Naive B cell (primary cell): ENCODE measurements at places on chromosomes 4 and X. TPM values are rescaled to one million over a fixed set of nuclear protein-coding genes. Genes with fewer than 3 reads are reported as not detected.

GRCh38 chr4:42630908-42631307 lies 26.0 kb downstream of the ATP8A1 start:
- H3K27ac ChIP-seq = no peak overlapping the region
- H3K36me3 ChIP-seq = no peaks in the 10 kb centered on the region
- no peak overlapping the region for H3K4me3 ChIP-seq
- peaks cover 58% of the 10 kb centered on the region for H3K4me1 ChIP-seq
- no peaks in the 10 kb centered on the region for H3K27me3 ChIP-seq

GRCh38 chrX:12149670-12150407 lies 11.6 kb downstream of the FRMPD4 start:
- no peak overlapping the region for H3K4me3 ChIP-seq
- no peak for DNase-seq
- no peaks in the 10 kb centered on the region for H3K4me1 ChIP-seq

- H3K36me3 ChIP-seq = no peaks in the 10 kb centered on the region
- no peaks in the 10 kb centered on the region for H3K4me1 ChIP-seq
- no peak overlapping the region for H3K27ac ChIP-seq
- no peak for DNase-seq
- no peaks in the 10 kb centered on the region for H3K27me3 ChIP-seq
- no peak overlapping the region for H3K4me3 ChIP-seq
Measured at GRCh38 chrX:110327336-110327735, 9.5 kb upstream of the AMMECR1 start.

GRCh38 chr4:82104578-82104977 lies 269.2 kb downstream of the HNRNPD start:
- no peak overlapping the region for H3K27ac ChIP-seq
- peaks cover 9% of the 10 kb centered on the region for H3K27me3 ChIP-seq
- no peaks in the 10 kb centered on the region for H3K4me1 ChIP-seq

GRCh38 chr4:141573678-141574077 lies 62.7 kb upstream of the IL15 start:
- no peaks in the 10 kb centered on the region for H3K4me1 ChIP-seq
- H3K27me3 ChIP-seq = no peaks in the 10 kb centered on the region
- DNase-seq = no peak
- no peak overlapping the region for H3K27ac ChIP-seq
- H3K4me3 ChIP-seq = no peak overlapping the region

DNA sequence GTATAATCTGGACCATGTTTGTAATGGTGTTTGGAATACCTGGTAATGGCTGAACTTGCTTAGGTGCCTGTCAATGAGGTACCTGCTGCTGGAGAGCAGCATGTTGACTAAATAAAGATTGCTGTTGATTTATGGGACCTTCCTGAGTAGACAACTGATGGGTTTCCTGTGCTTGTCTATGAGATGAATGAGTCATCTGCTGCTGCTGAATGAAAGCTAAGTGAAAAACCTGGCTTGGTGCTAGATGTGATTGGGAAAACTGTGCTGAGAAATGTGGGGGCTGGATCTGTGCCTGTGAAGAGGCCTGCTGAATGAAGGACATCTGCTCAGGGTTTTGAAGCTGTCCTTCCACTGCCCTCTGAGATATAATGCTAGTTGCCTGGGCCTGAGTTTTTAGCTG lies 69.6 kb downstream of the WNK3 start:
- no peaks in the 10 kb centered on the region for H3K4me1 ChIP-seq
- no peaks in the 10 kb centered on the region for H3K27me3 ChIP-seq
- no peak overlapping the region for H3K4me3 ChIP-seq
- H3K27ac ChIP-seq = no peak overlapping the region
- H3K36me3 ChIP-seq = no peaks in the 10 kb centered on the region

DNA sequence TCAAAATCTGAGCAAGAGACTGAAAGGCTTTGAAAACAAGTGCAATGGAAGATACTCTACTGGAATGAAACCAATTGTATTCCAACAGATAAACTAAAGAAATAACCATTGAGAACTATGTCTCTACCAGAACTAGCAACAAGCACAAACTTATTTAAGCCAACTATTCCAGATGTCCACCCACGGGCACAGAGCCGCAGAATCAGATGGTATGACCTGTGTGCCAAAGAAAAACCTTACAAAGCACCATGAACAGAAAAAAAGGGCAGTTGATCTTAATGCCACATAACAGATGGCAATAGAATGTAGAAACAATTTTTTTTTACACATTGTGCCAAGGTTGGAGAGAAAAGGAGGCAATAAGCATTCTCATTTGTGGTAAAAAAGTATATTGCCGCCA lies 269.3 kb upstream of the ADGRL3 start:
- no peak for DNase-seq
- H3K27me3 ChIP-seq = no peaks in the 10 kb centered on the region
- H3K4me3 ChIP-seq = no peak overlapping the region
- no peaks in the 10 kb centered on the region for H3K4me1 ChIP-seq
- no peak overlapping the region for H3K27ac ChIP-seq
- no peaks in the 10 kb centered on the region for H3K36me3 ChIP-seq

DNA sequence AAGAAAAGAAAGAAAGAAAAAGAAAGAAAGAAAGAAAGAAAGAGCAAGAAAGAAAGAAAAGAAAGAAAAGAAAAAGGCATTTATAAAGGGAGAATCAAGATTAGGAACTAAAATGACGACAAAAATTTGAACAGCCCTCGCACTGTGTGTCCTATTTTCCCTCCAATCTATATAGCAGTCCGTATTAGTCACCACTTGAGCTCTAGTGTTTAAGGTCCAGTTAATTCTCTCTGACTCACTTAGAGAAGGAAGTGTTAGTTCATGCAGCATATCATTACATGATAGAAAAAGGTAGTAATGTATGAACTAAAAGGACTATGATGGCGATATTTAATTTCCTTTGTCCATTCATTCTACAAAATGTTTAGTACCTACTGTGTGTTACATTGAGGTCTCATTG lies 122.7 kb downstream of the CBLL2 start:
- H3K4me1 ChIP-seq = no peaks in the 10 kb centered on the region
- H3K36me3 ChIP-seq = no peaks in the 10 kb centered on the region
- no peak overlapping the region for H3K27ac ChIP-seq
- no peaks in the 10 kb centered on the region for H3K27me3 ChIP-seq
- H3K4me3 ChIP-seq = no peak overlapping the region
- DNase-seq = no peak

The LAGE3 gene
- polyA plus RNA-seq = 40.5 TPM

The GPR143 gene
- polyA plus RNA-seq = not detected

The FBXO8 gene
- 14.1 TPM for polyA plus RNA-seq

The ITM2A gene
- polyA plus RNA-seq = 54.3 TPM
